ENCODE measurements at places on chromosomes 1 and 21.

- DNase-seq: no peak
These were observed 82.3 kb upstream of the SYT6 start for GRCh38 chr1:114235960-114236359.

DNA sequence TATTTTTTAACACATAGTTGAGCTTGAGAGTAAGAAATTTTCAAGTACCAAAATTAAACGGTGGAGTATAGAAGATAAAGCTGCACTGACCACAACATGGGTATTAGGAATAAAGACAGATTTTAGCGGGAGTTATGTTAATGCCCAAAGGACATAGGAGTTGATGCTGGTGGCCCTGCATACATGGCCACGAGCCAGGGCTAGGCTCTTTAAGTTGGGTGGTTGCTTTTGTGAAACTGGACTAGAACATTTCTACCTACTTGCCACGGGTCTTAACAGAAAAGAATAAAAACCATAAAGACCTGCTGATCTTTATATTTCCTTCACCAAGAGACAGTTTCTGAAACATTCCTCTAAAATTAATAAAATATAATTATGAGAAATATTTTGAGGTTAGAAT is 14.9 kb downstream of the EDEM3 start:
- no peak for DNase-seq

DNA sequence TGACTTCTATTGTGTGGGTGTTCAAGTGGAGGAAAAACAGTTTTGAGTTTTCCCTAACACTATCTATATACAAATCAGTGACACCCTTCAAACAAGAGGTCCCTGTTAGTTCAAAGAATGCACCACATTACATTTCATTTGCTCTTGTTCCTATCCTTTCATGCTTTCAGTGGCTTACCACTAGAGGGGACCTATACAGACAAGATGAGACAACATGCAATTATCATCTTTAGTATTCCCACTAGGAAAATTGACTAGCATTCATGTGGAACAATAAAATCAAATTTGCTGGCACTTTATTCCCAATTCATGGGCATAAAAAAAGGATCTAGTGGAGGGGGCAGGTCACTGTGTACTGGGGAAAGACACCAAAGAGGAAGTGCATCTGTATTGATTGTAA is 13.3 kb upstream of the SIPA1L2 start:
- DNase-seq: no peak

DNA sequence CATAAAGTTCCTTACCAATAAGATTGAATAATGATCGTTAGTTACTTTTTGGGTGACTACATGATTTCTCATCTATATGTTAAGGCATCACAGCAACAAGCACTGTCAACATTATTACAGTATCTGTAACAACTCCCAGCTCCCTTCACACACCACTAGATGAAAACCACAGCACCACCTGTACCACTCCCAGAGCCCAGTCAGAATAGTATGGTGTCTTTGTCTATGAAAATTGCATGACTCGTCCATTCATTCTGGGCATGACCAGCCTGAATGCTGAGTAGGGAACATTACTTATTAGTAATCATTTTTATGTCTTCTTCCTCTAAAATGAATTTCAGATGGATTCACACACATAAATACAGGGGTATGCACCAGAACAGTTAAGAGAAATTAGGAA is 7.0 kb downstream of the OLFML2B start:
- DNase-seq: no peak

GRCh38 chr21:27258742-27259448 is 292.0 kb upstream of the ADAMTS5 start:
- no peak for DNase-seq

- no peak for DNase-seq
These were observed 15.0 kb upstream of the TEKT2 start for GRCh38 chr1:36068866-36069265.

DNA sequence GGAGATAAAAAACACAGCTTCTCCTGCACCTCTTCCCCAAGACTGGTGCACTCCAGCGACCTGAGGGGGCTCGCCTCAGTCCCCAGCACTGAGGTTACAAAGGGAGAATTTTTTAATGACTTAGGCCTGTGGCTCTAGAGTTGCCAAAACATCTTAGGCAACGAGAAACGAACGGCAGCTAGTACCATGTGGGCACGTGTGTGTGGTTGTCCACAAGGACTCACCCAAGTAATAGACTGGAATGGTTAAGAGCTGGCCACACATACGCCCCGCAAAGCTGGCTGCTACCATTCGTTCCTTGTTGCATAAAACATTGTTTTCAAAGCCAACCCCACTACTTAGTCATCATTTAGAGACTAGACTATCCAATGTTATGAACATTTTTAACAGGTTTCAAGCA is 26.9 kb downstream of the RIPK4 start:
- DNase-seq: no peak

GRCh38 chr1:117919376-117919775 is 10.0 kb downstream of the GDAP2 start:
- DNase-seq: no peak

- no peak for DNase-seq
These were observed 538.0 kb upstream of the CAMK1G start for GRCh38 chr1:209045331-209046057.

DNA sequence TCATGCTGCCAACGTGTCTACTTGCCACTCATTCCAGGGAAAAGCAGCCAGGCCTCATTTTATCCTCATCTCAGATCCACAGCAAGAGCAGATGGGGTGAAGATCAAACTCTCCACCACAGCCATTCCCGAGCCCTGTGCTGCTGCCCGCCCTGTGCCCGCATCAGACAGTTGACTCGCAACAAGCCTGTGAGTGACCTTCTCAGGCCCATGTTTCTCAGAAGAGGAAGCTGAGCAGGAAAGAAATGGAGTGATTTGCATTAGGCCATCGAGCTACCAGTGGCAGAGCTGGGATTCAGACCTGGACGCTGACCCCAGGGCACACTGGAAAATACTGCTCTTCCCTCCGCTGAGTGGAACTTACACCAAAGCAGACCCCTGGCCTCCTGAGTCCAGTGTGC is 1.2 kb downstream of the CNR2 start:
- DNase-seq: no peak

GRCh38 chr1:54479841-54480524 is 68.0 kb upstream of the ACOT11 start:
- DNase-seq: no peak

GRCh38 chr1:16012590-16013219 is 5.1 kb downstream of the HSPB7 start:
- DNase-seq: no peak

- DNase-seq: no peak
These were observed 4.9 kb downstream of the MDM4 start for GRCh38 chr1:204520834-204521709.

GRCh38 chr1:205324781-205325180 is 3.2 kb upstream of the NUAK2 start:
- DNase-seq: no peak

- DNase-seq: no peak
These were observed 114.4 kb downstream of the PRDM16 start for GRCh38 chr1:3183411-3183810.
